ENCODE measurements at places on chromosomes 7 and 10. TPM values are rescaled to one million over a fixed set of nuclear protein-coding genes. Genes with fewer than 3 reads are reported as not detected.

Gene COMMD3
- total RNA-seq: 28.5 TPM

Gene H2BK1
- not detected for total RNA-seq

Gene AKR1B15
- not detected for total RNA-seq

Gene SPDYE6
- total RNA-seq: not detected

Gene VIPR2
- total RNA-seq: 7.4 TPM

Gene MALRD1
- total RNA-seq: 0.87 TPM

Gene HELLS
- 2.5 TPM for total RNA-seq

Gene POM121L12
- not detected for total RNA-seq

Gene LRRC18
- not detected for total RNA-seq

Gene LGI1
- total RNA-seq: not detected

Data from pancreas (tissue), 10 donors.